ENCODE measurements at places on chromosomes 7 and 10. TPM values are rescaled to one million over a fixed set of nuclear protein-coding genes. Genes with fewer than 3 reads are reported as not detected.

DNA sequence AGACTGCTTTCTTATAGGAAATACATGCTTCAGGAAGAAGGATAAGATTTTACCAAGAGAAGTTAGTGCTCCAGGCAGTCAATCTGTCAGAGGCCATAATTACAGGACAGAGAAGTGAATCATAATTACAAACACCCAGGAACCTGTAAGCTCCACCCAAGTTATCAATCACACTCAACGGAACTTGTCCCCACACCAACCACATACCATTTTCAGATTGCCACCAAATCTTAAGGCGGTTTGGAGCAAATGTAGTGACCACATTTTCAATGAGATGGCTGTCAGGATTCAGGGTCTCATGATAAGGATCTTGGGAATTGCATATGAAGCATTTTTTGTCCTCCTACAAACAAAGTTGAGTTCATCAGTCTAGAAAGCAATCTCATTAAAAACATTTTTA lies 4.8 kb downstream of the LAMB1 start:
- H3K36me3 ChIP-seq: no peaks in the 10 kb centered on the region
- H3K4me3 ChIP-seq: no peak overlapping the region
- no peak overlapping the region for H3K27ac ChIP-seq
- peaks cover 16% of the 10 kb centered on the region for H3K4me1 ChIP-seq
- H3K27me3 ChIP-seq: peaks cover 3% of the 10 kb centered on the region
- DNase-seq: no peak

- no peak for DNase-seq
- no peak overlapping the region for H3K4me3 ChIP-seq
- H3K36me3 ChIP-seq: no peaks in the 10 kb centered on the region
These were observed 122.5 kb downstream of the RELN start for GRCh38 chr7:103866919-103867318.

The RPEL1 gene
- not detected for total RNA-seq

The CNPY1 gene
- total RNA-seq: not detected

Data from prostate gland (tissue), 2 donors.